Activated gamma-delta T cell (primary cell): ENCODE measurements at places on chromosomes 16 and 17.

DNA sequence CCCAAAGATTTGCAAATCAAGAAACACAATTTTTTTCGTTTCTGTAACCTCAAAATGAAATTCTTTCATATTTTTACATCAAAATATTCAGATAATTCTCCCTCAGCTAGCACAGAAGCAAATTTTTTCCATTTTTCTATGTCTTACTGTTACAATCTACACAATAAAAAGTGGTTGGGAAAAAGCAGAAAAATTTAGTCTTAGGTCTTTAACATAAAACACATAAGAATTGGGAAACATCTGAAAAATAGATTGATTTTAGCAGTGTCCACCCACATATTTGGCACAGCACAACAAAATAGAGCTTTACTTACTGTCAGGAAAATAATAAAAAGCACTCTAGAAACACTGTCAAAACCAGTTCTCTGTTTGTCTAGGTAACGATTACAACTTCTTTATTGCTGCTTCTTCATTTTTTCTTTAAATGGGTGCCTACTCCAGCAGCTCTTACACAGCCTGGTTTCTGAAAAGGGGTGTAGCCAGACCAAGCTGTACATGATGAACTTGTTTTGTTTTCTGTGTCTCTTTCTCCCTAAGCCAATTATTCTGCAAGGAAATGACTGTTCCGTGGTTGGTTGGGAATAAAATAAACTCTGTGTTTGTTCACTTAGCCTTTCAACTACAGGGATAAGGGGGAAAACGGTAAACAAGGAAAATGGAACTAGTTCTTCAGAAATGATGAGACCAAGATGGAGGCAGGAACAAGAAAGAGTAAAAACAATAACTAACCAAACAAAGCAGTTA is at the start of gene ABCA6:
TSS of gene ABCA6 (minus strand) at position 465 of the 744 bp plus-strand sequence. CDS start 1,192 bp downstream, outside the sequence.
- DNase-seq, result no peak

DNA sequence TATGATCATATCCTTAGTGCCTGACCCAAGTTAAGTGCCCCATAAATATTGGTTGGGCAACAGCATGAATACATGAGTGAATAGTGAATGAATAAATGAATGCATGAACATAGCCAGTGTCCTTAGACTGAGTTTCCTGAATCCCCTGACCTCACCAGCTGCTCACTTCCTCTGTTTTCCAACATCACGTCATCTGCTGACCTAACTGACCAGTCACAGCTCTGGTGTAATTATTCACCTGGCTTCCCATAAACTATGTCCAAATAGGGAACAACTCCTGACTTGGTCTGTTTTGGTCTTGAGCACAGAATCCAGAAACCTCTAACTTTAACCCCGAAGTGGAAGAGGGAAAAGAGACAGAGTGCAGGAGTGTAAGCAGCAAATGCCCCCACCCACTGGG is 83.4 kb downstream of the ASIC2 start:
- no peak for DNase-seq

GRCh38 chr16:89116341-89117226 is 22.9 kb downstream of the ACSF3 start:
- no peak for DNase-seq

DNA sequence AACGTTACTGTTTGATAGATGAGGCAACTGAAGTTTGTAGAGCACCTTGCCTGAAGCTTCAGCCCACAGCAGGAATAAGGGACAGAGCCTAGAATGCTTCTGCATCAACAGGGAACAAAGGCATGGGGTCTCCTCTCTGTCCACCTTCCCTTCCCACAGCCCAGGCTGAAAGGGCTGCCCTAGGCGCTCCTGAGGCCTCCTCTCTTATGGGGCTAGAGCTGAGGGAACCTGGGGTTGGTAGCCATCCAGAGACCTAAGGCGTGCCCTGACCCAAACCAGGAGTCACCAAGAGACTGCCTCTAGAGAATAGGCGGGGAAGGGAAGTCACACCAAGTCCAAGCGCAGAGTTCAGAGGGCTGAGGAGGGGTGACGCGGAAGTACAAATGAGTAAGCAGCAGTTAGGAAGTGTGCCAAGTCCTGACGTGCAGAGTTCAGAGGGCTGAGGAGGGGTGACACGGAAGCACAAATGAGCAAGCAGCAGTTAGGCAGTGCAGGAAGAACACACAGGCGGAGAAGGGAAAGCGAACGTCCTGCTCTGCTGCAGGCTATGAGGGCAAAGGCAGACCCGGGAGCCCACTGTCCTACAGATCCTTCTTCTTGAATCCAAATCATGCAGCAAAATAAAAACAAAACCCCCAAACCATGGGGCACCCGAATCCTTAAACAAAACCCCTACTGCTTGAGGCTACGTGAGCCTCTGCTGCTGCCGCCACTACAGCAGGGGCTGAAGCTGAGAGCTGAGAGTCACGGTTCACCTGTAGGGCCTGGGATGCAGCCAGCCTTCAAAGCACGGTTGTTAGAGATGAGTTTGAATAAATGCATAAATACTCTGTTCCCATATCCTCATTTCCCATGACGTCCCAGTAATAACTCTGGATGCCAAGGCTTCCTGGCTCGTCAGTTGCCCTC is 2.7 kb upstream of the SPG7 start:
- no peak for DNase-seq

DNA sequence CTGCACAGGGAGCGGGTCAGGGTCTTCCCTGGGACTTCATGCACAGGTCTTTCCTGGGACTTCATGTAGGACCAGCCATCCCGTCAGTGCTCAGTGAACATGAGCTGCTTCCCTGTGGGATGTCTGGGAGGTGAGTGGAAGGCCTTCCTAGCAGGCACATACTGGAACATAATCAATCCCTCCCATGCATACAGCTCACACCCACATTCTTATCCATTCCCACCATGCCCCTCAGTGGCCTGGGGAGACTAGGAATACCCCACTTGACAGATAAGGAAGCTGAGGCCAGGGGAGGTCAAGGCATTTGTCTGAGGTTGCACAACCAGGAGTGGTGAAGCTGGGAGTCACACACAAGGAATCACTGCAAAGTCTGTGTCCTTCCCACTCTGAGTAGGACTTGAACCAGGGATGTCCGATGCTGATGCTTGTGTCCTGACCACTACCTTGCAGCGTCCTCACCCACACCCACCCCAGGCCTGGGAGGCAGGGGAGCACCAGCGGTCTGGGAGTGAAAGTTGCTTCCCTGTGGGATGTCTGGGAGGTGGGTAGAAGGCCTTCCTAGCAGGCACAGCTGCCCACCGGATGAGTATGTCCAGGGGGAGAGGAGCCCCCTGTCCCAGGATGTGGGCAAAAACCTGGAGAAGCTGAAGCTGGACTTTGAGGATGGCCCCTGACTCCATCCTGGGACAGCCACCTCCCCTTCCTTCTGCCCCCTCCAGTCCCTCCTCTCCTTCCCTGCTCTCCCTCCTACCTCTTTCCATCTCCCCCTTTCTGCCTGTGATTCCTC is 1.0 kb upstream of the NLRC5 start:
- no peak for DNase-seq

DNA sequence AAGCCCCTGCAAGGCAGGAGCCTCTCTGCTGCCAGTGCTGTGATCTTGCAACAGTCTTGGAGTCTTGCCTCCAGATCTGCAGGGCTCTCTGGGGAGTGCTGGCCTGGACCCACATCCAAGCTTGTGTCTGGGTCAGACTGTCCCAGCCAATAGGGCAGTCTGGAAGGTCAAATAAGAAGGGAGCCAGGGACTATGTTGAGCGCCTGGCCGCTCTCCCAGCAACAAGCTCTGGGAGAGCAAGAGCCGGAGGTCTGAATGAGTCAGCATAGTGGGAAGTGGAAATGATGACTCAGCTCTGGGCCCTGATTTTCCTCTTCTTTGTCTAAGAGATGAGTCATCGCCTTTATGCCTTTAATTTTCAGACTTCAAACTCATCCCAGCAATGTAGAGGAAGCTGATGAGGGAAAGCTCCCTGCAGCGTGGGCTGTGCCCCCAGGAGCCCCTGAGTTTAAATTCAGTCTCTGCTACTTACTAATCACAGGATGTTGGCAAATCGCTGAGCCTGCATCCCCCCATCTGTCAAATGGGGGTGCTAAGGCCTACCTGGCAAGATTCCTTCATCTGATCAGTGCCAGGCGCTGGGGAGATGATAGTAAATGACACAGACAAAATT is 43.6 kb upstream of the HAPSTR1 start:
- no peak for DNase-seq

DNA sequence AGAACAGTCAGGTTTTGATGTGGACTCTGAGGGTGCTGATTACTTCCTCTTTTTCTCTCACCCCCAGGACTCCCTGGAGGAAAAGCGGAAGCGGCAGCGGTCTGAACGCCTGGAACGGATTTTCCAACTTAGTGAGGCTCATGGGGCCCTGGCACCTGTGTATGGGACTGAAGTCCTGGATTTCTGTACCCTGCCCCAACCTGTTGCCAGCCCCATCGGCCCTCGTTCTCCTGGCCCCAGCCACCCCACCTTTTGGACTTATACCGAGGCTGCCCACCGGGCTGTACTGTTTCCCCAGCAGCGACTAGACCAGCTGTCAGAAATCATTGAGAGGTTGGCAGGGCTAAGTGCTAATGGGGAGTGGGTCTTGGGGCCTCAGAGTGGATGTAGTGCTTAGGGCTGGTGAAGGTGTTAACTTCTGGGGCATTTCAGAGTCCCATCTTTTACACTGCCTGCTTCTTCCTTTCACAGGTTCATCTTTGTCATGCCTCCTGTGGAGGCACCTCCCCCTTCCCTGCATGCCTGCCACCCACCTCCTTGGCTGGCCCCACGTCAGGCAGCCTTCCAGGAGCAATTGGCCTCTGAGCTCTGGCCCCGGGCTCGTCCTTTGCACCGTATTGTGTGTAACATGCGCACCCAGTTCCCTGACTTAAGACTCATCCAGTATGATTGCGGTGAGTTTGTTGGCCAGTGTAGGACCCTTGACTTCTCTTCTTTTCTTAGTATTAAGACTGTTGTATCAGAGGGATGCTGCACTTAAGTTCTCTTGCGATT is 19.1 kb upstream of the PHKG2 start:
- no peak for DNase-seq

DNA sequence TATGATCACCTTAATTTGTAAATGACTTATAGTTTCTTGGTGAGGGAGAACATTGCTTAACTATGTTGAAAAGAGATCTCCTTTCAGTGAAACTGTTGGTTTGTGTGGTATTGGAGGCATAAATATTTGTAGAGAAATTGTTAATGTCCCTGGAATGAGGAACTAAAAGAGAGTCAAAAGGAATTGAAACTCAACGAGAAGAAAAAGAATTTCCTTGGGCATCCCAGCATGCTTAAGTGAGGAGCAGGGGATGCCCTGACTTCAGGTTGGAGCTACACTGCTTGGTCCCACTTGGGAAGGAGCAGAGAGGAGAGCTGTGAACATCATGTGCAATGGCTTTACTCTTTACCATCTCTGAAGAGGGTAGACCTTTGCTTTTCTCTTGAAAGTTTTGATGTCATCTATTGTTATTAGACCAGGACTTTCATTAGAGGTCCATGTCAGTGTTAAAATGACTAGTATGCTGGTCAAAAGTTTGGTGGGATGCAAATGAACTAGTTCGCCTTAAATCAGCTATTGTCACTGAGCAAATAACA is 21.7 kb downstream of the KRT23 start:
- no peak for DNase-seq

- DNase-seq, result no peak
These were observed 5.9 kb downstream of the RHBDF1 start for GRCh38 chr16:66309-67182.

DNA sequence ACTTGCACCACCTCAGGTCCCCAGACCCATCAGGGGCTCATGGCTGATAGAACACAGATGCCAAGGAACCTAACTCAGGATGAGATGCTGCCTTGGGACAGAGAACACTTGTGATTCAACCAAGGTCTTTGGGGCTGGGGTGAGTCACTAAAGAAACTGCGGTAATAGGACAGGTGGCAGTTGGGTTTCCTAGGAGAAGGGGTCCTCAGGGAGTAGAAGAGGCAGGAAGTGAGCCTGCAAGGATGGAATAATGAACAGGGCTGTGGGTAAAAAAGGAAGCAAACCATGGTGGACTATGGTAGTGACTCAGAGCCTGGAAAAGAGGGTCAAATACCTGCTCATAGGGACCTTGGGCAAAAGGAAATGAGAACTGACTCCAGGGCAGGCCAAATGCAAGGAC is 6.5 kb upstream of the PNPO start:
- DNase-seq, result no peak

DNA sequence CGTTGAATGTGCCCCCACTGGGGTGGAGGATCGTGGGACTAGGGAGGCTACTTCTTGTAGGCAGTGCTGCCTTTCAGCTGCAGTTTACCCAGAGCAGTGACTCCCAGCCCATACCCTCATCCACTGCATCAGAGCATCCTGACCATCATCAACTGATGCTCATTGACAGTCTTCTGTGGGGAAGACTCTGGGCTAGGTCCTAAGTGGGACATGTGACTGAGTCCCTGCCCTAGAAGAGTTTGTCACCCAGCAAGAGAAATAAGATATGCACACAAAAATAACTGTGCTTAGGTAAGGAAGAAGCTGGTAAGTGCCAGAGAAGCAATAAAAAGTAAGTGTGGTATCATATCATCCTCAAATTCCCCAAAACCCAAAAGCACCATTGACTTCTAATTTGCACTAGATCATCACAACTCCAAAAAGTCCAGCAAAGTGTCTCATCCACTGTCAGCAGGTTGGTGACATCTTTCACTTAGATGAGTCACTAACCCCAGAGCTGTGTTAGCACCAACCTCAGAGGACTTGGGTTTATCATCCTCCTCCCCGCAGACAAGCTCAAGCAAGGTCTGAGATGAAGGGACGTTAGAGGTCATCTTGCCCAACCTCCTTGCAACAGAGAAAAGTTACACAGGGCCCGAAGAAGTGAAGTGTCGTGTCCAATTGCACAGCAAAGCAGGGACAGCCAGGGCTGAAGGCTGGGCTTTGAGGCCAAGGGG is 99.0 kb downstream of the CCDC182 start:
- no peak for DNase-seq

DNA sequence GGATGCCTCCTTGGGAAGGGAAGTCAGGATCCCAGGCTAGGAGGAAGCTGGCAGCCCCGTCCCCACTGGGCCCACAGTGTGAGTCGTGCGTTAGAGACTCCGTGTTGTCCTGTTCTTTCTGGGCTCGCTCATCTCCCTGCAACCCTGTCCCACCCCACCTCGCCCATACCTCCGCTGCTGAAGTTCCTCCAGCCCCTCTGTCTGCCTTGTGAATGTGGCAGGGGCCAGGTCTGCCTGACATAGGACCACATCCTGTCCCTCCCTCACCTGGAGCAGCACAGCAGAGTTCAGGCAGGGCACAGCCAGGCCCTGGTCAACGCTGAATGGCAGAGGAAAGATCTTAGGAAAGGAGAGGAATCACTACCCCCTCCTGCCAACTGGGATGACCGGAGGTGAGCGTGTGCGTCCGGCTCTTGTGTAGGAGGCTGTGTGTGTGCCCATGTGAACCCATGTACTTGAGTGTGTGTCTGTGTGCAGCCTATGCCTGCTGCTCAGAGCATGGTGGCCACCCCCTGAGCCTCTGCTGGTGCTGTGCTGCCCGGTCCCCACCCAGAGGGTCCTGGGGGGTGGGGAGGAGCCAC is 12.8 kb downstream of the KCNJ18 start:
- DNase-seq, result no peak

- no peak for DNase-seq
These were observed 163.6 kb upstream of the C17orf78 start for GRCh38 chr17:37212179-37212578.
